ENCODE measurements at places on chromosomes 5 and 9.

DNA sequence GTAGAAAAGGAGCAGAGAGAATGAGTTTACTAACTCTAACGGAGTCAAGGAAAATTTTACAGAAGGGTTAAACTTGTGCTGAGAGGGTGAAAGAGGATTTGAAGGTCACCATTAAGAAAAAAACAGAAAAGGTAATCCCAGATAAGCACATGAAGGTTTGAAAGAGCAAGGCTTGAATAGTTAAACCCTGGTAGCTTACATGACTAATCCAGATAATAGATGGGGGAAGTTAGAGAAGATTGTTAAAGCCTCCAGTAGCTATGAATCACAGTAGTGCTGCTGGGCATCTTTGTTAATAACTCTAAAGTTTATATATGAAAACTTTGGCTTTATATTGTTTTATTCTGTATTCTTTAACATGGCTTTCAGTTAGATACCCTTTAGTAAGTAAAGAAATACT lies 354.5 kb upstream of the FTMT start:
- DNase-seq = no peak

DNA sequence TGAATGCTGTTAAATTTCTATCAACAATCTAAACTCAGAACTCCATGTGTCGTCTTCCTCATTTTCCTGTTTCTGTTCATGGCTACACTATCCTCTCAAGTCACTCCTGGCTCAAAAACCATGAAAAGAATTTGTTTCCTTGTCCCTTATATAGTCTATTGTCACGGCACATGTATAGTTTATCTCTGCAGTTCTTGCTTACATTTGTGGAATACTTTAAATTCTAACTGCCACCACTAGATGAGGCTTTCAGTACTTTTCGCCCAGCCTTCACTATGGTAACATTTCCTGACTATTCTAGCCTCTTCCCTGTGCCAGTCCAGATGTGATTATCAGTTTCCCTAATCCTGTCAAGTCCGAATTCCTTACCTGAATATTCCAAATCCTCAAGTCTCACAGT lies 34.6 kb downstream of the PKD2L2 start:
- no peak for DNase-seq

DNA sequence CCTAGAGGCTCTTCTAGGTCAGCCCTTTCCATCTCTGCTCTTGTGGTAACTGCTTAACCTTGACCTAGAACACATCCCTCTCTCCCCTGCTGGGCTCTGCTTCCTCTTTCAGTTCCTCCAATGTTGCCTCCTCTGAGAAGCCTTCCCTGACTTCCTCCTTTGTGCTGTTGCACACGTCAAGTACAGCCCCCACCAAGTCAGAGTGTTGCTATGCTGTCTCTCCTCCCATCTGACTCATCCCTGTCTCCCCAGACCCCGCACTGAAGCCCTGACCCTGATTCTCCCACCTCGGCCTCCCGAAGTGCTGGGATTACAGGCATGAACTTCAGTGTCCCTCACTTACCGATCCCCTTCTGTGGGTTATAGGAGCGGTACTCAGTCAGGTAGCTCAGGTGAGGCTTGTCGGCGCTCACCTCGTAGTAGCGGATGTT lies 10.4 kb upstream of the TRIM14 start:
- no peak for DNase-seq

- DNase-seq = no peak
These were observed 18.7 kb downstream of the KCNIP1 start for GRCh38 chr5:170522211-170523141.

DNA sequence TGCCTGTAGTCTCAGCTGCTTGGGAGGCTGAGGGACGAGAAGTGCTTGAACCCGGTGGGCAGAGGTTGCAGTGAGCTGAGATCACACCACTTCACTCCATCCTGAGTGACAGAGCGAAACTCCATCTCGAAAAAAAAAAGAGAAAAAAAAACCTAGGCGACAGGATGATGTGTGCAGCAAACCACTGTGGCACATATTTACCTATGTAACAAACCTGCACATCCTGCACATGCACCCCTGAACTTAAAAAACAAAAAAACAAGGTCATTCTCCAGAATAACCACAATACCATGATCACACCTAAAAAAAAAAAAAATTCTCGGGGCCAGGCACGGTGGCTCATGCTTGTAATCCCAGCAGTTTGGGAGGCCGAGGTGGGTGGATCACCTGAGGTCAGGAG lies 7.5 kb upstream of the DOLPP1 start:
- no peak for DNase-seq

GRCh38 chr5:14066326-14066725 lies 76.8 kb upstream of the TRIO start:
- DNase-seq = no peak

- peak; percentile 50 for DNase-seq
These were observed 53.1 kb upstream of the TYRP1 start for GRCh38 chr9:12640016-12640587.

DNA sequence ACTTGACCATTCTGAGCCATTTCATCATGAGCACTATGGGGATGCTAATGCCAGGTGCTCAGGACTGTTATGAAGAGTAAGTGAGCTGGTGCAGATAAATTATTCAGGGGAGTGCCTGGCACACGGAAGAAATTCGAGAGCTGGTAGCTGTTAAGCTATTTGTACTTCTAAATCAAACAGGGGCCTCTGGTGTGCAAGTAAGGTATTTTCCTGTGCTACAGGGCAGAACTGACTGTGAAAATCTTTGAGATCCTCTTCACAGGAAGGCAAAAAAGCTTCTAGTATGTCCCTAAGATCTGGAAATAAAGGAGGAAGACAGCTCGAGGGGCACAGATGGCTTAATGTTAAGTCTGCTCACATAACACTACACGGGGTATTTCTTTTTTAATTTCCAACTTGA lies 106.3 kb upstream of the SPOCK1 start:
- peak; percentile 35 for DNase-seq

GRCh38 chr9:110935829-110936228 lies 102.4 kb downstream of the LPAR1 start:
- DNase-seq = no peak

DNA sequence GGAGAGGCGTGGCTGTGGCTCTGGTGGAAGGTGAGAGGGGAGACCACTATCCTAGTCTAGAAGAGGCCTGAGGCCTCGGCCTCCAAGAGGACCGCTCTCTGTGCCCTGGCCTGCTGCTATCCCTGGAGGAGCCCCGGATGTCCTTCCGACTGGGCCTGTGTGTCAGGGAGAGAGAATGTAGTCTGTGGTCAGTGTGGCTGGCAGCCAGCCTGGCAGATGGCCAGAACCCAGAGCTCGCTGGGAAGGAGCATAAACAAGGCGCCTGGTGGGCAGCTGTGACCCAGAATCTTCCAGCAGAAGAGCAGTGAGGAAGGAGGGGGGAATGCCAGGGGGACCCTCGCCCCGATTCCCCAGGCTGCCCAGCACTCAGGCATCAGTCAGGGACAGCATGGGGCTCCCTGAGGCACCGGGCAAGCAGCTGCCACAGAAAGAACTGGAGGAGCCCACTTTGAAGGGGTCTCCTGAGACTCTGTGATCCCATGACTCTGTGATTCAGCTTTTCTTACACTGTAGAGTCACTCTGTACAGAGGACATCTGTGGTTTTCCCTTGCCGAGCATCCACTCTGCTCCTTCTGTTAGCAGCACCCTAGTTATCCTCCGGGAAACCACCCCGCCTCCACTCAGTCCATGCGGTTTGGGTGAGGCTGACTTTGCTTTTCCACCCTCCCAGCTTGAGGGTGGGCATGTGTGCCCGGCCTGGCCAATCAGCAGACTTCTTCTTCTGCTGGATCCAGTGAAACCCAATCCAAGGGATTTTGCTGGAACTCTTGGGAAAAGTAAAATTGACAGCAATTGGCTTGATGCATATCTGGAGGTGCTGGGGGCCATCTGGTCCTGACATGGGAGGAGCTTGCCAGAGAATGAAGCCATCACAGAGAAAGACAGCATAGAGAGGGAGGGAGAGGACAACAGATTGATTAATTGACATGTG lies 46.2 kb upstream of the PWWP2A start:
- DNase-seq = no peak

DNA sequence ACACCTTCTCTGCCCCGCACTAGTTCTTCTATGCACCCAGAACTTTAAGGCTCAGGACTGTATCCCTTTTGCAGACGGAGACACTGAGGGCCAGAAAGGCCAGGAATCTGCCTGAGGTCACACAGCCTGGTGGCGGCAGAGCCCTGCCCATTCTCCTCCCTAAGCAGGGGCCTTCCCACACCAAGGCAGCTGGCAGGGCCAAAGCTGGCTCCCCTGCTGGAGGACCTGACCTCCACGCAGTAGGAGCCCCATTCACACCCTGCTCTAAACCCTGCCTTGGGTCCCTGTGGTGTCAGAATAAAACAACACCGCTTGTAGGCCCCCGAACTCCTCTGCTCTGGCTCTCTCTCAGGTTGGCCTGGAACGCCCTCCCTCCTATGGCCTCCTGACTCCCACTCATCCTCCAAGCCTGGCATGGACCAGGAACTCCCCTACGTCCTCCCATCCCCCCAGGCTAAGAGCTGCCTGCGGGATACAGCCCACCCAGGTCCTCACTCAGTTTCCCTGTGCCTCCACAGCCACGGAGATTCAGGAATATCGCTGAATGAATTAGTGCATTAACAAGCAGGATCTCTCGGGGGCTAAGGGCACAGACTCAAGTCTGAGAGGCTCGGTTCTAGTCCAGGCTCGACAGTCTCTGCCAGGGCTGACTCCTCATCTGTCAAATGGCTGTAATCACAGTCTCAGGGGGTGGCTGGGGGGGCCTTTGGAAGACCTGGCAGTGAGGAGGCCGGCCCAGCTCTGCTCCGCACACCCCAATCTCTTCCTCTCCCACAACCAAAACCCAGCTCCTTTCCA lies 2.8 kb downstream of the ST6GALNAC6 start:
- no peak for DNase-seq

DNA sequence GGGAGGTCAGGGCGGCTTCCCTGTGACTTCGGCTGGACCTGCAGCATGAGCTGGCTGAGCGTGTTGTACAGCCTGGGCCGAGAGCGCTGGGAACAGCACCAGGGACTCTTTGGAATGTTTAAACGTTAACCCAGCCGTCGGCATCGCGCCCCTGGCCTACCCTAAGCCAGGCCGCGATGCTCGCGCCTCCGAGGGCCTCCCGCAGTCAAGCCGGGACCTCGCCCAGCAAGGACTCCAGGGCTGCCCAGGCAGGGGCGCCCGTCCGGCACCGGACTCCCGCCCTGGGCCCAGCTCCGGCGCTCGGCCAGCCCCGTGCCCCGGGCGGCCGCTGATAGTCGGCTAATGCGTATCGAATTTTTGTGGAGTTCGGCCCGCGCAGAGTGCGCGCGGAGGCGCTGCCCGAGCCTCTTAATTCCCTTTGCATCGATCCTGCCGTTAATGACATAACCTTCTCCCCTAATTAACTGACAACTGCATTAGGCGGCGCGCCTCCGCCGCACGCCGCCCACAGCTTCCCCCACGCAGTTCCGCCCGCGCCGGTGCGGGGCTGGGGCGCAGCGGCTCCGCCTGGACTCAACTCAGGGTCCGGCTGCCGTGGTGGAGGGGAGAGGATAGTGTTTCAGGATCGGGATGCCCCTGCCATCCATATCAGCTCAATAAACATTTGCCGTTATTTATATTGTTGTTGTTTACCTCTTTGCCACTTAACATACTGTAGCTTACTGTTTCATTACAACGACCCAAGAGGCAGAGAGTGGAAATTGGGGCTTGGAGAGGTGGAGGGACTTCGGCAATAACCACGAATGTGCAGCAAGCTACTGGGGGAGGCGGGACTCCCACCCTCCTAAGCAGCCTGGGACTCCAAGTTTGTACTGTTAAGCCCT lies 28.8 kb upstream of the CDC23 start:
- DNase-seq = no peak

- DNase-seq = peak; percentile 14
These were observed 55.7 kb upstream of the FANCC start for GRCh38 chr9:95373069-95373681.

DNA sequence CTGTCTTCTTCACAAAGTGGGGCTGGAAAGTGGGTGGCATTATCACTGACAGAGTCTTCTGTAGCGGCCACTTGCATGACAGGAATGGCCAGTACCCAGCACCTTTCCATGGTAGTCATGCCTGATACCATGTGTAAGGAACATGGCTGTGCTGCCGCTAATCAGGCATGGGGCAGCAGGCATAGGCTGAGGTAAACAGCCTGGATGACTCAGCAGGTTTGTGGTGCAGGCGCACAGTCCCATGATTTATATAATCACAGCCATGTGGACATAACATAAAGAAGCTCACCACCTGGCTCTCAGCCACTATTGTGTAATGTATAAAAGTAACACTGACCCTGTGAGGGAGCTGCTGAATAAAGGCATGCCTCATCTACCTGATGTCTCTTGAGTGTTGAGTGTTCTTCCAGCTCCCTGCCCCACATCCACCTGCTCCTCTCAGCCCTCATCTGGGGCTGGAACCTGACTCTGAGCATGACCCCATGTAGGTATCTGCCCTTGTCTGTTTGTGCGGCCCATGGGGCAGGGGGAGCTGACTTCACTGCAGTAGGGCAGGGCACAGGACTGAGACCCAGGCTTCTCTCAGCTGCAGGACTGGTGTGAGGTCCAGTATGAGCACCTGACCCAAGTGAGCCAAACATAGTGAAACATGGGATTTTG lies 13.2 kb upstream of the ICE1 start:
- no peak for DNase-seq

DNA sequence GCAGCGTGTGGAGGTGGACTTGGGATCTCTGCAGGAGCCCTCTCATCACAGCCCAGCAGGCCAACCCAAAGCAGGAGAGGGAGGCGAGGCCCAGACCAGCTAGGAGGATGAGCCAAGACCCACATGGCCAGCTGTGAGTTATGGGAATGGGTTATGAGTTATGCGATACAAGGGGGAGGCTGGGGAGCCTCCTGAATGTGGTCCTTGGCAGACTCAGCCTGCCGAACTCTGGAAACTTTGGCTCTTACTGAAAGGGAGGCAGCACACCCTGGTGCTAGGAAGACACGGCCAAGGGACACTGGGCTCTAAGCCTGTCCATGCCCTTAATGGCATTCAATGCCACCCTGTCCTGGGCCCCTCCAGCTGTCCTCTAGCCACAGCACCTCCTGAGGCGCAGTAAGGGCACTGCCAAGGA lies 7.7 kb upstream of the VAV2 start:
- DNase-seq = no peak

GRCh38 chr9:16866587-16866986 lies 3.9 kb downstream of the BNC2 start:
- no peak for DNase-seq

DNA sequence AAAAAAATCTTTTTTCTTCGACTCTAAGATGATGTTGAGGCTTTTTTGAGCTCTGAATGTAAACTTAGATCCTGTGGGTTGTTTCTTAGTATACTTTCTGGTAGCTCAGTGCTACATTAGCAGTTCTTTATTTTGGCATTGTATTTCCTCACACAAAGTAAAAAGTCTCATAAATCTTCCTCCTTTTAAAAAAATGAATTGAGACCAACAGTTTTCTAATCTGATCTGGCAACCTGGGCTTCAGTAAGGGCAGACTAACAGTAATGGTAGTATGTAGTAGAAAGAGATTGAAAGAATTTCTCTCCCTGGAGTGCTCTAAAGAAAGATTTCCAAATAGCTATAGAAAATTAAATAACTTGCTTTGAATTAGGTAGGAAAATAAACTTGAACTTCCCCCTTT lies 31.4 kb downstream of the ZCCHC7 start:
- no peak for DNase-seq

GRCh38 chr9:92494856-92495255 lies 12.6 kb upstream of the ASPN start:
- DNase-seq = no peak

GRCh38 chr5:8417316-8418048 lies 548.5 kb downstream of the MTRR start:
- no peak for DNase-seq

GRCh38 chr5:154042766-154043165 lies 4.0 kb downstream of the MFAP3 start:
- no peak for DNase-seq
